ENCODE measurements at places on chromosomes 1 and 21.

- no peak for DNase-seq
Measured at GRCh38 chr1:171763764-171764163, 17.7 kb upstream of the METTL13 start.

DNA sequence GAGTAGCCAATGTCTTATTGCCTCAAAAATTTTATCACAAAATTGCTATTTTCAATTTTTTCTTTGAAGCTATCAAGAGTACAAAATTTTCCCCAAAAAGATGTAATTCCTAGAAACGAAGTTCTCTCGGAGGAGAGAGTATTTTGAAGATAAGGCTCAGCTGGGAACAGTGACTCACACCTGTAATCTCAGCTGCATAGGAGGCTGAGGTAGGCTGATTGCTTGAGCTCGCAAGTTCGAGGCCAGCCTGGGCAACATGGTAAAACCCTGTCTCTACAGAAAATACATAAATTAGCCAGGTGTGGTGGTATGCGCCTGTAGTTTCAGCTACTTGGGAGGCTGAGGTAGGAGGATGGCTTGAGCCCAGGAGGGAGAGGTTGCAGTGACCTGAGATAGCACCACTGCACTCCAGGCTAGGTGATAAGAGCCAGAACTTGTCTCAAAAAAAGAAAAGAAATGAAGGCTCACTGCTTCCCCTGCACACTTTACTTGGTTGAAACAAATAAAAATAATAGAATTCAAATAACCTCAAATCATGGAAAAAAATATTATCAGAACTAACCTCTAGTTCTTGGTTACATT, 22.2 kb downstream of the TUT4 start:
- no peak for DNase-seq

DNA sequence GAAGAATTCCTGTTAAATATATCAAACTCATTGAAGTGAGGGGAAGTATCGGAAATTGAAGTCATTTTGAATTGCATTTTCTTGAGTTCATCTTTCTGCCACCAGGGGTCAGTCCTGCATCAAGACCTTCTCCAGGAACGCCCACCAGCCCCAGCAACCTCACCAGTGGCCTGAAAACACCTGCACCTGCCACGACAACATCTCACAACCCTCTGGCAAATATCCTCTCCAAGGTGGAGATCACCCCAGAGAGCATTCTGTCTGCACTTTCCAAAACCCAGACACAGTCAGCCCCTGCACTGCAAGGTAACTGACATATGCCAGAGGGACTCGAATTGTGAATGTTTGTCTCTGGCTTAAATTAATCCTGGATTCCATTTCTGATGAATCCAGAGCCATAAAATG, 22.8 kb upstream of the TARS2 start:
- DNase-seq, result peak; percentile 62

- DNase-seq, result no peak
Measured at GRCh38 chr1:221845650-221846371, 103.9 kb upstream of the DUSP10 start.

Data from EH (cell line).